ENCODE measurements at places on chromosomes 7 and 10.

DNA sequence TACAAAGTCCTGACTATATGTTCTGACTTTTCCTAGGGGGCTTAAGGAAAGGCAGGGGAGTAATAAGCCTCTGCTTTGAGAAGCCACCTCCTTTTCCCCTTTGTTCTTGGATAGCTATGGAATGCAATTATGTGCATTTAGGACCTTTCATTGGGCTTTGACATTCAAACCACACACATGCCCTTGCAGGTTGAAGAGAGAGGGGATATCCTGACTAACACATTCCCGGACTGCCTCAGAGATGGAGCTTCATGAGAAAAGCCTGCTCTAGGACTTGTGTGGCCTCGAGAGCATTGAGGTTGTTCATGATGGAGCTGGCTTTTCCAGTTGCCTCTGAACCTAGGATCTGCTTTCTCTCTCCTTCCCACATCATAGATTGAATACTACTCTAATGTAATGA is 694.5 kb downstream of the LRMDA start:
- no peak for DNase-seq

DNA sequence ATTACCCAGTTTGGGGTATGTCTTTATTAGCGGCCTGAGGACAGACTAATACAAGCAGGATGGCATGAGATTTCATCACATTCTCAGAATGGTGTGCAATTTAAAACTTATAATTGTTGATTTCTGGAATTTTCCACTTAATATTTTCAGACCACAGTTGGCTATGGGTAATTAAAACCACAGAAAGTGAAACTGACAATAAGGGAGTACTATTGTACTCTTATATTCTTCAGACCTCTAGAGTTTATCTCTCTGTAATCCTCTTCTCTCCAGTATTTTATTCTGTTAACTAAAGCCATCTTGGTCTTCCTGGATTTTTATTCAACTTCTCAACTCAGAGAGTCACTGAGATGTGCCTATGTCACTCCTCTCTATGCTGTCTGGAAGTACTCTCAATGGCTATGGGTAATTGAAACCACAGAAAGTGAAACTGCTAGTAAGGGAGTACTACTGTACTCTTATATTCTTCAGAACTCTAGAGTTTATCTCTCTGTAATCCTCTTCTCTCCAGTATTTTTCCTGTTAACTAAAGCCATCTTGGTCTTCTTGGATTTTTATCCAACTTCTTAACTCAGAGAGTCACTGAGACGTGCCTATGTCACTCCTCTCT is 118.3 kb downstream of the PPP1R17 start:
- no peak for DNase-seq

DNA sequence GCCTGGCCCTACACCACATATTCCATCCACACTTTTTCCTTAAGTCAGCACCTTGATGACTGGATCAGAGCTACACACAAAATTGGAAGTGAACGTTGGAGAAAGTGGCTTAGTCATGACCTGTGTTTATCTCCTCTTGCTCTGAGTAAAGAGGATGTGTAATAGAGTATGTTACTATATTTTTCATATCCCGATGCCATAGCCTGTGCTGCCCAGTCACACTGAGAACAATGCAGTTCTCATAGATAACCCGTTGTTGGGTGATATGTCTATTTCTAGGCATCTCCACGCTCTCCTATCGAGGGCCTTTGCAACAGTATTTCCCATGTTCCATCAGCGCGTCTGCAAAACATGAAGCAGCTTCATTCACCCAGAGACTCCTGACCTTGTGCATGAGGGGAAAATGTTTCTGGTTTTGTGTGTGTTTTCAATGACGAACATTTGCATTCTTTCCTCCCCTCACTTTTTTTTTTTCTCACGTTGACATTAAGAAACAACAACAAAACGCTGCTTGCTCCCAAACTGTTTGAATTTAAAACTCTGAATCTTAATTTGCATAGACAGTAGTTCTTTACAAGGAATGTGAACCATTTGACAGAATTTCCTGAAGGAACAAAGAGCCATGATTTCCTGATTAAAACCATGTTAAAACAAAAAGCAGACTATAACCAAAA is 43.4 kb downstream of the GRK5 start:
- DNase-seq = no peak

DNA sequence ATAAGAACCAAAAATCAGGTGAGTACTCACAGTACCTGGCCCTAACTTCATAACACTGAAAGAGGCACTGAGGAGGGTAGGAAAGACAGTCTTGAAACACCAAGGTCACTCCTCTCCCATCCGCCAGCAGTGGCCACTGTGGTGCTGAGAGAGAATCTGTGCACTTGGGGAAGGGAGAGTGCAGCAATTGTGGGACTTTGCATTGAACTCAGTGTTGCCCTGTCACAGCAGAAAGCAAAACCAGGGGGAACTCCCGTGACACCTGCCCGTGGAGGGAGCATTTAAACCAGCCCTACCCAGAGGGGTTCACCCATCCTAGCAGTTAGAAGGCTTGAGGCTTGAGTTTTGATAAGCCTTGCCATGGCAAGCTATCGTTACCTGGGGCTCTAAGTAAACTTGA is 35.2 kb upstream of the MAP3K8 start:
- no peak for DNase-seq

GRCh38 chr7:152136686-152137085 is 111.2 kb downstream of the GALNT11 start:
- no peak for DNase-seq

- DNase-seq = no peak
Observed at GRCh38 chr7:68439897-68440296, 1158.4 kb upstream of the AUTS2 start.

- DNase-seq = no peak
Observed at GRCh38 chr7:90763108-90763507, 167.0 kb downstream of the CDK14 start.

Data from GOT3 (cell line).